ENCODE measurements at places on chromosomes 4 and X. TPM values are rescaled to one million over a fixed set of nuclear protein-coding genes. Genes with fewer than 3 reads are reported as not detected.
A peak's percentile ranks its signal among the peaks of the same experiment; 100 is the strongest.

DNA sequence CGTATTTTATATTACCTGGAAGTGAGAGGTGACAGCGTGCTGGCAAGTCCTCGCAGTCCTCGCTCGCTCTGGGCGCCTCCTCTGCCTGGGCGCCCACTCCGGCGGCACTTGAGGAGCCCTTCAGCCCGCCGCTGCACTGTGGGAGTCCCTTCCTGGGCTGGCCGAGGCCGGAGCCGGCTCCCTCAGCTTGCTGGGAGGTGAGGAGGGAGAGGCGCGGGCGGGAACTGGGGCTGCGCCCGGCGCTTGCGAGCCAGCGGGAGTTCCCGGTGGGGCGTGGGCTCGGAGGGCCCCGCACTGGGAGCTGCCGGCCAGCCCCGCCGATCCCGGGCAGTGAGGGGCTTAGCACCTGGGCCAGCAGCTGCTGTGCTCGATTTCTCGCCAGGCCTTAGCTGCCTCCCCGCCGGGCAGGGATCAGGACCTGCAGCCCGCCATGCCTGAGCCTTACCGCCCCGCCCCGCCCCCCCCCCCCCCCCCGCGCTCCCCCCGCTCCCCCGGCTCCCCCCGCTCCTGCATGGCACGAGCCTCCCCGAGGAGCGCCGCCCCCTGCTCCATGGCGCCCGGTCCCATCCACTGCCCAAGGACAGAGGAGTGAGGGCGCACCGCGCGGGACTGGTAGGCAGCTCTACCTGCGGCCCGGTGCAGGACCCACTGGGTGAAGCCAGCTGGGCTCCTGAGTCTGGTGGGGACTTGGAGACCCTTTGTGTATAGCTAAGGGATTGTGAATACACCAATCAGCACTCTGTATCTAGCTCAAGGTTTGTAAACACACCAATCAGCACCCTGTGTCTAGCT is 298.9 kb upstream of the MAGEB16 start:
- H3K27ac ChIP-seq = no peak overlapping the region
- H3K36me3 ChIP-seq = no peaks in the 10 kb centered on the region
- no peak overlapping the region for H3K4me3 ChIP-seq
- no peak for DNase-seq
- H3K4me1 ChIP-seq = no peaks in the 10 kb centered on the region

Gene TLR10
- not detected for total RNA-seq

Gene HSFX1
- total RNA-seq = not detected

GRCh38 chr4:151721466-151721865 is 39.3 kb downstream of the GATB start:
- H3K27ac ChIP-seq = no peak overlapping the region
- H3K27me3 ChIP-seq = no peaks in the 10 kb centered on the region
- no peaks in the 10 kb centered on the region for H3K4me1 ChIP-seq
- H3K4me3 ChIP-seq = no peak overlapping the region
- DNase-seq = no peak

DNA sequence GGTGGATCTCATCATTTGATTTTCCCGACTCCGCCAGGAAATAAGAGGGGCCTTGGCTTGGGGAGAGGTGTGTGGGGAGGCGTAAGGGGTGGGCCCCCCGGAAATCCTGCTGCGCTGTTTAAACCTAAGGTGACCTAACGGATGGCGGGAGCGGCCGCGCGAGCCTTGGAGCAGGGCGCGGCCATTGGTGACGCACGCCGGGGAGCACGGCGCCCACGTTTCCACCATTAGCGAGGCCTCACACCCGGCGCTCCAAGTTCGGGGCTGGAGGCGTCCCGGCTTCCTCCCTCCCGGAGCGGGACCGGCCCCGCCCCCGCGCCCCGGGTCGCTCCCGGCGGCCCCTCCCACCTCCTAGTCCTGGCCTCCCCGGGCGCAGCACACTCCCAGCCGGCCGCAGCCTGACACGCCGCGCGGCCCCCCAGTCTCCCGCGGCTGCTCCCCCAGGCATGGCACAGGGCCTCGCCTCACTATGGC is at the start of gene SMS:
SMS (plus strand) TSS at position 354 of the 474 bp plus-strand sequence; CDS start at position 470, 116 bp downstream.
- peak; percentile 81 for DNase-seq
- H3K27ac ChIP-seq = peak within 1 kb of the TSS; percentile 32
- no peaks in the 10 kb centered on the region for H3K27me3 ChIP-seq

GRCh38 chr4:48762408-48762807 is 17.7 kb downstream of the FRYL start:
- H3K27ac ChIP-seq = no peak overlapping the region
- DNase-seq = no peak
- H3K4me3 ChIP-seq = no peak overlapping the region
- H3K27me3 ChIP-seq = no peaks in the 10 kb centered on the region
- H3K36me3 ChIP-seq = no peaks in the 10 kb centered on the region
- H3K4me1 ChIP-seq = no peaks in the 10 kb centered on the region

- 0 out of 2 replicates have a peak, but pooled peaks cover 6% of the 10 kb centered on the region for H3K27me3 ChIP-seq
- DNase-seq = no peak
- H3K36me3 ChIP-seq = no peaks in the 10 kb centered on the region
- H3K27ac ChIP-seq = no peak overlapping the region
- H3K4me1 ChIP-seq = no peaks in the 10 kb centered on the region
Measured at GRCh38 chr4:111707491-111707890, 437.8 kb upstream of the FAM241A start.

- H3K36me3 ChIP-seq = no peaks in the 10 kb centered on the region
- peaks cover 9% of the 10 kb centered on the region for H3K4me1 ChIP-seq
- H3K4me3 ChIP-seq = no peak overlapping the region
- no peak overlapping the region for H3K27ac ChIP-seq
Measured at GRCh38 chr4:32564626-32565025, 1844.5 kb downstream of the PCDH7 start.

DNA sequence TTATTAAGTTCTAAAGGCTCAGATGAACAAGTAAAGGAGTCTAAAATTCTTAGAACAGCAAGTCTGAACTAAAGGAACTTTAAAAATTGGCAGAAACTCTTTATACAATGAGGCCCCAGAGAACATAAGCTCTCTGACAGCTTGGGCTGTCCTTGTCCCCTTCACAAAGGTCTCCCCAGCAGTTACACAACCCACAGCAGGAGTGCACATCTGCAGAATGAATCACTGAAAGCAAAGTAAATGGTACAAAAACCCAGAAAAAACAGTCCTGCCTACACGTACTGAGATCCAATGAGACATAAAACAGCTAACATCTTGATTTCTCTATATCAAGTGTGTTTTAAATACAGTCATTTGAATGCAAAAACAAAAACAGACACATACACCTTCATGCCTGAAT is 18.7 kb downstream of the RBBP7 start:
- H3K4me1 ChIP-seq = 0 out of 2 replicates have a peak, but pooled peaks cover 2% of the 10 kb centered on the region
- no peak for DNase-seq
- H3K27me3 ChIP-seq = no peaks in the 10 kb centered on the region
- H3K4me3 ChIP-seq = no peak overlapping the region
- H3K27ac ChIP-seq = no peak overlapping the region

GRCh38 chr4:143023239-143023918 is 161.3 kb upstream of the USP38 start:
- H3K4me3 ChIP-seq = no peak overlapping the region
- H3K4me1 ChIP-seq = peaks cover 21% of the 10 kb centered on the region
- no peak overlapping the region for H3K27ac ChIP-seq

GRCh38 chr4:143531380-143531779 is 17.9 kb downstream of the SMARCA5 start:
- peaks cover 89% of the 10 kb centered on the region for H3K36me3 ChIP-seq
- H3K4me1 ChIP-seq = peaks cover 3% of the 10 kb centered on the region
- H3K27ac ChIP-seq = no peak overlapping the region
- peak; percentile 42 for DNase-seq

Gene NEUROG2
- total RNA-seq = not detected

GRCh38 chrX:138298268-138298667 is 413.2 kb downstream of the FGF13 start:
- no peak overlapping the region for H3K27ac ChIP-seq
- no peaks in the 10 kb centered on the region for H3K4me1 ChIP-seq
- no peak for DNase-seq

DNA sequence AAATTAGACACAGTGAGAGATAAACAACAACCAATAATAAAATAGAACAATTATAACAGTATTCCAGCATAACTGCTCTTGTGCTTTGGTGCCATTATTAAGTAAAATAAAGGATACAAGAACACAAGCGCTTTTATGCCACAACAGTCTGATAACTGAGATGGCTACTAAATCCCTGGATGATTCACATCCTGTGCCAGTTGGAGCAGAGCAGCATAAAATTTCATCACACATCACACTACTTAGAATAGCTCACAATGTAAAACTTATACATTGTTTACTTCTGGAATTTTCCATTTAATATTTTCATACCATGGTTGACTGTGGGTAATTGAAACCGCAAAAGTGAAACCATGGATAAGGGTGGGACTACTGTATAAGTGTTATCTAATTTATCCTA is 399.9 kb upstream of the CNKSR2 start:
- peak overlapping the region; percentile 23 for H3K27ac ChIP-seq
- no peaks in the 10 kb centered on the region for H3K27me3 ChIP-seq
- H3K4me3 ChIP-seq = no peak overlapping the region
- no peaks in the 10 kb centered on the region for H3K36me3 ChIP-seq
- peaks cover 14% of the 10 kb centered on the region for H3K4me1 ChIP-seq

DNA sequence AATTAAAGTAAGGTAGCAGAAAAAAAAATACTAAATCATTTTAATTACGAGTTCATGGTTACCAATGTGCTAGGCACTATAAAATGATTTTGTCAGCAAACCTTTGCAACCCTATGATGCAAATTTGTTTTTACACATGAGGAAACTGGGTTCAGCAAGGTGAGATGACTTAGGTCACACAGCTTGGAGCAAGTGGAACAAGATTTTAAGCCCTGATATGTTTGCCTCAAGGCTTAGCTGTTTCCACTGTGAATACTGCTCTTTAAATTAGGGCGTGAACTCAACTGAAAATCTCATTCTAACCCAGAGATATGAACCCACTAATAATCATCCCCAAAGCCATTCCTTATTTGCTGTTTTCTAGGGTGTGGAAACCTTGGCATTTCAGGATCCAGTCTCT is 86.3 kb downstream of the CEP44 start:
- DNase-seq = no peak
- H3K4me1 ChIP-seq = 0 out of 2 replicates have a peak, but pooled peaks cover 8% of the 10 kb centered on the region
- H3K4me3 ChIP-seq = no peak overlapping the region

Data from PC-3 (cell line).